Activated B cell treated with CpG ODN at 0.5 μM for 24 hours (primary cell): ENCODE measurements at places on chromosomes 12 and 14. TPM values are rescaled to one million over a fixed set of nuclear protein-coding genes. Genes with fewer than 3 reads are reported as not detected.
A peak's percentile ranks its signal among the peaks of the same experiment; 100 is the strongest.

DNA sequence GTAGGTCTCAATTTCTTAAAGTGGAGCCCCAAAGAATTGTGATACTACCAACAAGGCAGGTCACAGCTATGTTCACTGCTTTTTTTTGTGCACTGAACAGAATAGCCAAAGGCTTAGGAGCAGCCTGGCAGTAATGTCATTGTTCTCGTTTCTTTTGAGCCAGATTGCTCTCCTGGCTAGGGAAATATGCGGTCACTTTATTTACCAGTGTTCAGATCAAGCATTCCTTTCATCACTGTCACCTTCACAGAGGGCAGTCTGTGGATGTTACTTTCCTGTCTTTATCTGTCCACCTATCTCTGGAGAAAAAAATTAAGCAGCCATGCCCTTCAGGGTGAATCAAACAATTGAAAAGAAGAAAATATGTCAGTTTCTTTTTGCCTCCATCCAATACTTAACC, 159.6 kb downstream of the BTG1 start:
- no peak for DNase-seq

- no peak for DNase-seq
These were observed 40.0 kb upstream of the CAPRIN2 start for GRCh38 chr12:30794591-30795409.

DNA sequence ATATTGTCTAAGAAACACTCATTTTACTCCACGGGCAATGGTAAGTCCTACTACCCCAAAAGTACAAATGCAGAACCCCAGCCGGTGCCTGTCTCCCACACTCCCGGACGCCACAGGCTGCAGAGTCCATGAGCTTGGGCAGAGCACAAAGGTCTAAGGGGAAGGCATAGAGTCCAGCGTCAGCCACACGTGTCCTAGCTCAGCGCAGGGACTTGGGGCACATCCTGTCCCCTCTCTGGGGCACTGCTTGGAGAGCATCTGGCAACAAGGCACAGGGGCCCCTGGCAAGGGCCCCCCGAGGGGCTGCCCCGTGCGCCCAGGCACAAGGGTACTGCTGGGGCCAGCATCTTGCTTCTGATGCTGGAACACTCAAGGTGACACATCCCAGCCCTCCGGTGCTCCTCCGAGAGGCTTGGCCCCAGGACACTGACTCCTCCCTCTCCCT, 58.4 kb downstream of the BCL11B start:
- no peak for DNase-seq

Gene BMP4
- 0.42 TPM in 1 of 2 replicates, not detected in the other for total RNA-seq

Gene NINJ2
- 3.0 and 3.6 TPM in 2 replicates for total RNA-seq

- peak; percentile 30 for DNase-seq
These were observed 54.3 kb upstream of the PPP2R5C start for GRCh38 chr14:101707068-101707842.

DNA sequence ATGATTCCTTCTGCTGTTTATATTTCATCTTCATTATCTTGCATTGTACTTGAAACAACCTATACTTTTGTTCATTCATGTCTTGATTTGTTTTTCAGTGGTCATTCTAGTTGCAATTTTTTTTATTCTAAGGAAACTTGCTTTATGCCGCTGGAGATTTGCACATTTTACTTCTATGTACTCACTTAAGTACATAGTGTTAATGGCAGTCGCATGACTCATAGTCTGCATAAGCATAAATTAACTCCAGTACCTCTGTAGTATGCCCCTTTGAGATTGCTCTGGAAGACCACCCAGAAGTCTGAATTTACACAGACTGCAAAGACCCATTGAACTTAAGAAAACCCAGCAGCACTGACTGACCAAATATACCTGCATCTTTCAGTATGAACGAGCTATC, 77.0 kb downstream of the MSRB3 start:
- no peak for DNase-seq

DNA sequence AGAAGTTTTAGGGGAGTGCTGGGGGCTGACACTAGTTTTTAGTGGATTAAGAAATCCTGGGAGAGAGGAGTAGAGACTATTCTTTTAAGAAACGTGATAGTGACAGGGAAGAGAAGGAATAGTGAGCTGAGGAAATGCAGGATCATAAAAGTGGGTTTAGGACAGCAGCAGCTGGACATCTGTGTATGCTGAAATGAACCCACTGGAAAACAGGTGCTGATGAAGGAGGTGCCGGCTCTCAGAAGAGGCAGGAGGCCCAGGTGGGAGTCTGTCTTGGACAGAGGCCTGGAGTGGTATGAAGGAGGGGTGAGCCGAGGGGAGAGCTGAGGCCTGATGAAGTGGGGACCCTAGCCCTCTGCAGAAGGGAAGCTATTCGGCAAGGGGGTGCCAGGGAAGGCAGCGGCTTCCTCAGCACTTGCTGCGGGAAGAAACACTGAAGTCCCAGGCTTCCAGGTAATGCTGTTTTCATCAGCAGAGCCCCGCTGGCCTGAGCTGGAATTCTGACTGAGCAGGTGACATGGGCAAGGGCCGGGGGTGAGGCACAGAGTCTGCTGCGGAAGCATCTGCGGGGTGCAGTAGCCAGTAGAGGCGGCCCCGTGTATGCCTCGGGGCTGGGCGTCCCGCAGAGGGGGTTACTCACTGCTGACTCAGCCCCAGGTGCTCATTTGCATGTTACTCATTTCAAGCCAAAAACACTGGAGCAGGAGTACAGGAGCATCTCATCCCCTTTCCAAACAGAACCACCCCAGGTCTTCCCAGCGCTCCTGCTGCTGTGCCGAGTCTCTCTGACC, 89.7 kb downstream of the TMCC3 start:
- DNase-seq, result peak; percentile 39

DNA sequence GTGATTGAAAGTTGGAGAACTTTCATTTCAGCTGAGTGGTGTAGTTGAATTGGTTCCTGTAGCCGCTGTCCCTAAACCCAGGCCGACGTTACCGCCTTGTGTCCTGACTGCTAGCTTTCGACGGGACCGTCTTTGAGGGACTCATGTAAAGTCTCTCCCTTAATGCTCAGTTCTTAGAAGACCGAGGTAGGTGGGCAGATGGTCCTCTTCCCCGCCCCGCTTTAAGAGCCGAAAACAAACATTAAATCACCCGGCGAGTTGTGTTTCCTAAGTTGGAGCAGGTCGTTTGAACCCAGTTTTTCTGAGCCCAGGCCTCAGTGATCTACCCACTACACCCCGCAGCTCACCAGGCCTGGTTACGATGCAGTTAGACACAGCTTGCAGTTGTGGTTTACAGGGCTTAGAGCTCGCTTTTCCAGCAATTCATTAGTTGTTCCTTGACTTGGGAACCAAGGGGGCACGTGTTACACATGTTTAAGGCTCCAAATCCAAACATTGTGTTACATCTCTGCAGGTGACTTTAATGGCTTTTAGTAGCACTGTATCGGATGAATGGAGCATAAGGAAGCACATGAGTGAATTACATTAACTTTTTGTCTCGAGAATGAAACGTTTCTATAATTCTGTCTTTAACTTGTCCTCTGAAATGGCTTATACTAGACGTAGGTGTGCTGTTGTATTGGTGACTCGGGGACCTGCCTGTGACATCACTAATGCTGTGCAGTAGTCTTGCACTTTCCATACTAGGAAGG, 790 bp downstream of the NEDD1 start:
- no peak for DNase-seq
